Naive thymus-derived CD4-positive, alpha-beta T cell (primary cell): ENCODE measurements at places on chromosomes 3 and 15.

GRCh38 chr15:62357431-62357830 is 192.3 kb upstream of the C2CD4B start:
- no peak for DNase-seq

GRCh38 chr3:46821553-46821952 is 41.7 kb downstream of the MYL3 start:
- no peak for DNase-seq

DNA sequence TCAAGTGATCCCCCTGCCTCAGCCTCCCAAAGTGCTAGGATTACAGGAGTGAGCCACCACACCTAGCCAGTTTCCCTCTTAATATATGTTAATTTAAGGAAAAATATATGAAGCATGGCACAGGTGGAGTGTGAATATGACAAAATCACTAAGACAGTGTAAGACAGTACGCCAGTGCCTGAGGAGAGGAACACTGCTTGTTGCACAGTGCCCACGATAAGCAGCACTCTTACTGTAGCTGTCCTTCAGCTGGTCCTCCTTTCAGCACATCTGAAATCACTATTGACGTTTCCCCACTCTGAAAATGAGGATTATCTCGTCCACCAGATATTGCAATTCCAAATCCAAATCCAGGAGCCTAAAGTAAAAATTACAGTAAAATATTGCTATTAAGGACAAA is 49.3 kb downstream of the TJP1 start:
- no peak for DNase-seq

- DNase-seq = no peak
Observed at GRCh38 chr3:37985637-37986320, 4.8 kb upstream of the VILL start.

DNA sequence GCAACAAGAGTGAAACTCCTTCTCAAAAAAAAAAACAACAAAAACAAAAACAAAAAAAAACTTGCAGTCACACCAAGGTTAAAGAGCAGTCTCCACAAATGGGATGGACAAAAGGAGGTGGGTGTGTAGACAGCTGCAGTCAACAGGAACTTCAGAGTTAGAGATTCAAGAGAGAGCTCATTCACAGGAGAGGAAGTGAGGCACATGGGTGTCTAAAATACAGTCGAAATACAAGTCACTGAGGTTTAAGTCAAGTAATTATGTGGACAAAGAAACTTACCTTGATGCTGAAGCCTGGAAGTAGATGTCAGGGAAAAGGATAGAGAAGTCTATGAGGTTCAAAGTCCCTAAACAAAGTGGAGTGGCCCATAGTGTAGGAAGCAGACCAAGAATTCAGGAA is 14.8 kb downstream of the MRPS11 start:
- no peak for DNase-seq

DNA sequence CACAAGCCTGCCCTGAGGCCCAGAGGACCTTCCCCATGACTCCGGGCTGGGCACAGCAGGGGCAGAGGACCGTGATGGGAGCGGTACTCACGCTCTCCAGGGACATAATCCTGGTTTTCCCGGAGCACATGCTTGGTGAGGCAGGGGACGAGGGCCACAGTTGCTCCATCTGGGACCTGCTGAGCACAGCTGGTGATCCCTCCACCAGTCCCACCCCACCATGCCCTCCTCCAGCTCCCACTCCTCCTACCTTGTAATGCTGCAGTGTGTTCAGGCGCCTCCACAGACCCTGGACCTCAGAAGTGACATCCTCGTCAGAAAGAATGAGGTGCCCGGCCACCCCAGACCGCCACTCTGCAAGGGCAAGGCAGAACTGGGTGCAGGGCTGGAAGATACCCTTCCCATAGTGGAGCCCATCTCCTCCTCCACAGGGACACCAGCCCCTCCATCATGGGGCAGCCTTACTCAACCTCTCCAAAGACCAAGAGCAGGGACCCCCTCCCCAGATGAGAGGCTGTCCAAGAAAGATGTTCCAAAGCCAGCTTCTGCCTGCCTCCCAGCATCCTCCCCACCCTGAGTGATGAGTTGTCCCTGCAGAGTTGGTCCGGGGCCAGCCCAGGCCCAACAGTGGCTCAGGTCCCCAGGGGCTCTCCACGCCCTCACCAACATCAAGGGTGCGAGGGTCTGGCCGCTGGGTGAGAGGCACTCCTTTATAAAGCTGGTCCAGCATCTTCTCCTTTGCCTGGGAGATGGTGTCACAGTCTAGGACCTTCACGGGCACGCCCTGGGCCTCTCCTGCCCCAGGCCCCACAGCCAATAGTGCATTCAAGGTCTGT is 19.5 kb downstream of the PLXNB1 start:
- DNase-seq = no peak

- no peak for DNase-seq
Observed at GRCh38 chr3:147620906-147621305, 211.7 kb downstream of the ZIC1 start.

DNA sequence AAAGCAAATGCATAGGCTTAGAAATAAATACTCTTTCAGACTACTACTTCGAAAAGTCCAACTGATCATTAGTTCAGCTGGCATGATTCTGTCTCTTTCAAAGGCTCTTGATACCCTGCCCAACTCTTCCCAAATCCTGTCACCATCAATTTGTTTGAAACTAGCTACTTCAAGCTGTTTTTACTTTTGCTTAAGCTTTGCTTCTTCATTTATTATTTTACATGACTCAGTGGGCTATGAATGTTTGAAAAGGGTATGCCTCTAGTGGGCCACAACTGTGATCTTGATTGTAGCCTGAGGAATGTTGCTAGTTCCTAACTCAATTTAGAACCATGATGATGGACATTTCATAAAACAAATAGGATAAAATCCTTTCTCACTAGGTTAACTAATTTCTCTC is 340.8 kb downstream of the NAALADL2 start:
- no peak for DNase-seq

- DNase-seq = no peak
Observed at GRCh38 chr15:64066451-64066850, 20.2 kb upstream of the DAPK2 start.

DNA sequence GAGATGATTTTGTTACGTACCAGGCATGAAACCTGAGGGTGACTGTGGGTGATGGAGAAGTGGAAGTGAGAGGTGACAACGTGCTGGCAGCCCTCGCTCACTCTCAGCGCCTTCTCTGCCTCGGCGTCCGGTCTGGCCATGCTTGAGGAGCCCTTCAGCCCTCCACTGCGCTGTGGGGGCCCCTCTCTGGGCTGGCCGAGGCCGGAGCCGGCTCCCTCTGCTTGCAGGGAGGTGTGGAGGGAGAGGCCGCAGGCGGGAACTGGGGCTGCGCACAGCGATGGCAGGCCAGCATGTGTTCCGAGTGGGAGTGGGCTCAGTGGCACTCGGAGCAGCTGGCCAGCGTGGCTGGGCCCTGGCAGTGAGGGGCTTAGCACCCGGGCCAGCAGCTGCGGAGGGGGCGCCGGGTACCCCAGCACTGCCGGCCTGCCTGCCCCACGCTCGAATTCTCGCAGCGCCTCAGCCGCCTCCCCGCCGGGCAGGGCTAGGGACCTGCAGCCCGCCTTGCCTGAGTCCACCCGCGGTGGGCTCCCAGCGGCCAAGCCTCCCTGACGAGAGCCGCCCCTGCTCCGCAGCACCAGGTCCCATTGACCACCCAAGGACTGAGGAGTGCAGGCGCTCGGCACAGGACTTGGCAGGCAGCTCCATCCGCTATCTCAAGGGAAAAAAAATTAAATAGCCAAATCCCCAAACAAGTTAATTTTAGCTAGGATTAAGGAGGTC is 29.7 kb upstream of the MYRIP start:
- DNase-seq = no peak

DNA sequence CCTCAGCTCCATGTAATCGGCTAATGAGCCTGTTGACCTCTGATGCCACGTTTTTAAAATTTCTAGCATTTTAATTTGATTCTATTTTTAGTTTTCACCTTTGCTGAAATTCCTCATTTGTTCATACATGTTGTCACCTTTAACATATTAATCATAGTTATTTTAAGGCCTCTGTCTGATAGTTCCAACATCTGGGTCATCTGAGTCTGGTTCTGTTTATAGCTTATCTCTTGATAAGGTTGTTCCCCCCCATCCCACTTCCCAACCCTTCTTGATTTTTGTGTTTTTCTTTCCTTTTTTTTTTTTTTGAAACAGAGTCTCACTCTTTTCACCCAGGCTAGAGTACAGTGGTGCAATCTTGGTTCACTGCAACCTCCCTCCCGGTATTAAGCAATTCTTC is 36.4 kb downstream of the MAP2K1 start:
- no peak for DNase-seq

DNA sequence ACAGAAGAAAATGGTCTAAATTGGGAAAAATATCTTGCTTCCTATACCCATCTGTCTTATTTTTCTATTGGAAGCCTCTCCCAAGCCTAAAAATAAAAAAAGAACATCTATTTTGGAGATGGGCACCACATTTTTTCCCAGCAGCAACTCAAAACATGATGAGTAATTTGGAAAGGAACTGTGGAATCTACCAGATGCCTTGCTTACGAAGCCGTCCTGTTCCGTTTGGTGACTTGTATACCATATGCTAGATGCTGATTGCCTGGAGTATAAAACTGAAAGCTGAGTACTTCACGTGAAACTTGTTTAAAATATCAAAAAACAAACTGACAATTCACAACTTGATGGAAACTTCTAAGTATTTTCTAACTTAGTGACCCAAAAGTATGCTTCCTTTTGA is 491.0 kb downstream of the ROBO2 start:
- DNase-seq = no peak

- DNase-seq = no peak
Observed at GRCh38 chr3:60552581-60552980, 698.7 kb downstream of the FHIT start.

GRCh38 chr3:188746291-188746783 is 425.4 kb upstream of the TPRG1 start:
- DNase-seq = no peak

- no peak for DNase-seq
Observed at GRCh38 chr3:44076221-44076829, 165.4 kb upstream of the TOPAZ1 start.

- DNase-seq = no peak
Observed at GRCh38 chr3:143957453-143957852, 14.2 kb upstream of the DIPK2A start.
